Stimulated activated CD8-positive, alpha-beta memory T cell treated with anti-CD3 and anti-CD28 coated beads, Interleukin-4, amount 100 ng/mL, for 1 hour (primary cell): ENCODE measurements at places on chromosomes 16 and 17.

DNA sequence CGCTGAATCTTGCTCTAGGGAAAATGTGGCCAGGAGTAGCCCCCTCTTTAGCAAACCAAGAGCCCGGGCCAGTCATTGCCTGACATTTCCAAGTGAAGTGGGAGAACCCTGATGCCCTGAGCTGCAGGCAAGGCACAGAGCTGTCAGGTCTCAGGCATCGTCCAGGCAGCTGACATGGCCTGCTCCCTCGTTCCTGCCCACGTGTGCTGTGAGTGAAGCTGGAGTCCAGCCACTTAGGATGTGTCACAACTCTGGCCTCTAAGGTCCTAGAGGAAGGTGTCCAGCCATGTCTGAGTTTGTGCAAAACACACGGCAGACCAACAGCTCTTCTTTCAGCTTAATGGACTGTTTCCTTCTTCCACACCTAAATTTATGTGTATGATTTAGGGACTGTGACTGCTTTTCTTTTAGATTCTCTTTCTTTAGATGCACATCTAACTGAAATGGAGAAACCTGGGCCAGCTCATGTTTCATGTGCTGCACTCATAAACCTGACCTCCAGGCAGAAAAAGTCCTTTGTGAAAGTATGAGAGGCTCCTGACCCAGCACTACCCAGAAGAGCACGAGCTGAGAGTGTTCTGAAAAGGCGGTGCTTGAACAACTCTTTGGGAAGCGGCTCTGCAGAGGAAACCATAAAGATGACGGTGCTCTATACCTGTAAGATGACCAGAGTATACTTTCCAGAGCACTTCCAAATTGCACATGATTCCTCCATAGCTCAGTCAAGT, 14.8 kb upstream of the LIMD2 start:
- DNase-seq: no peak

GRCh38 chr16:11188801-11189740, 66.9 kb downstream of the SOCS1 start:
- DNase-seq: no peak

GRCh38 chr17:16971458-16972338, at the start of gene TNFRSF13B:
Gene TNFRSF13B, minus strand, starts transcription at chr17:16972118. Its CDS starts 43 bp downstream, at chr17:16972075.
- no peak for DNase-seq

DNA sequence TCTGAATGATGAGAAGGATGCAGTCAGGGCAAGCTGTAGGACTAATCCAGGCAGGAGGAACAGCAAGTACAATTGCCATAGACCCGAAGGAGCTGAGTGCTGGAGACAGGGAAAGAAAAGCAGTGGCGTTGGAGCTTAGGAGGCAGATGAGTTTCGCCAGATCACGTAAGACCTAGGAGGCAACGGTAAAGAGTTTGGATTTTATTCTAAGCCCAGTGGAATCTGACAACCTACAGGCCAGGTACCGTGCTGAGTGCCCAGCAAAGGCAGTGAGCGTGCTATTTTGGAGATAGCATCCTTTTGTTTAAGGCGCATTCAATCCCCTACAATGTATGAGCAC, 1.2 kb downstream of the USP43 start:
- no peak for DNase-seq

- DNase-seq: no peak
These were observed 161.0 kb downstream of the CCDC182 start for GRCh38 chr17:57584050-57584551.

DNA sequence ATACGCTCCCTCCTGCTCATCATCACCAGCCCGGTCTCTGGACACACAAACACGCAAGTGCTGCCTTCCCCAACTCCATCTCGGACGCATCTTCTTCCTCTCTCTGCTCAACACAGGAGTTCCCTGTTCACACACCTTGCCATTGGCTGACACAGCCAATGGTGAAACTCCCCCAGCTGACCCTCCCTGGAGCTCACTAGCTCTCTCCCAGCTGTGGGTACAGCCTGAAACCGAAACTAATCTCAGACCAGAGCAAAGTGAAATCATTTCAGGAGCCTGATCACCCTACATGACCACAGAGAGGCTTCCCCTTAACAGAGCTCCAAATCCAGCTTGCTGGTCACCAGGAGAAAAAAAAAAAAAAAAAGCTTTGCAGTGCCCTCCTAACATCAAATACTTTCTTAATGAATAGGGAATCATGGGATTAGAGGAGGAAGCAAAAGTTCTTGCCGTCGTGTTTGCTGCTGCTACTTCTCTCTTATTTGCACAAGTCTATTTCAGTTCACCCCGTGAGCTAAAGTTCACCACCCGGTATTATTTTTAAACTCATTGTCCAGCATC, 8.3 kb downstream of the CUEDC1 start:
- peak; percentile 9 for DNase-seq

DNA sequence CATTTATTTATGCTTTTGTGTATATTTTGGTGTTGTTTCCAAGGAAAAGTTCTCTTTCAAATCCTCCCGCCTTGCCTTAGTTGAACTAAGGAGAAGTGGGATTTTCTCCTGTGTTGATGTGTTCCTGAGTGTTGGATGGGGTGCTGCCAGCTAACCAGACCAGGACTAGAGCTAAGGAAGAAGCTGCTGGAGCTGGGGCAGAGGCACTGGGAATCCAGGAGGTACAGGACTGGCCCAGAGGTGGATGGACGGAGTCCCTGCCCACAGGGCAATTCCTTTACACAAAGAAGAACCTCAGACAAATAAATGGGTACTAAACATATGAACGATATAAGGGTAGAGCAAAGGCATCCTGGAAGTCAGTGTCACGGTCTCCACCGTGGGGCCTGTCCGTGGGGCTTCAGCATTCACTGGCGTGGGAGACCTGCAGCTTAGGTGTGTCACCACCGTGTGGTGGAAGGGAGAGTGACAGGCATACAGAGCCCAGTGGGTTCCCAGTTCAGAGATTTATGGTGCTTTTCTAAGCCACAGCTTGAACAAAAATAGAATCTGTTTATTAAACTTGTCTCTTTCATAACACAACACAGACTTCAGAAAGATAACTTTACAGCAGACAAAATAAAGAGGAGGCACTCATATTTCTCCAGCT, 270.7 kb downstream of the NTN1 start:
- DNase-seq: no peak

- DNase-seq: peak; percentile 55
These were observed at the start of gene STX8 for GRCh38 chr17:9575381-9576101. Gene STX8, minus strand, starts transcription at chr17:9575820. Its CDS starts 12 bp downstream, at chr17:9575808.

- DNase-seq: no peak
These were observed 36.4 kb downstream of the SNX20 start for GRCh38 chr16:50644729-50645128.

- no peak for DNase-seq
These were observed 68.8 kb downstream of the MRC2 start for GRCh38 chr17:62696256-62696655.

DNA sequence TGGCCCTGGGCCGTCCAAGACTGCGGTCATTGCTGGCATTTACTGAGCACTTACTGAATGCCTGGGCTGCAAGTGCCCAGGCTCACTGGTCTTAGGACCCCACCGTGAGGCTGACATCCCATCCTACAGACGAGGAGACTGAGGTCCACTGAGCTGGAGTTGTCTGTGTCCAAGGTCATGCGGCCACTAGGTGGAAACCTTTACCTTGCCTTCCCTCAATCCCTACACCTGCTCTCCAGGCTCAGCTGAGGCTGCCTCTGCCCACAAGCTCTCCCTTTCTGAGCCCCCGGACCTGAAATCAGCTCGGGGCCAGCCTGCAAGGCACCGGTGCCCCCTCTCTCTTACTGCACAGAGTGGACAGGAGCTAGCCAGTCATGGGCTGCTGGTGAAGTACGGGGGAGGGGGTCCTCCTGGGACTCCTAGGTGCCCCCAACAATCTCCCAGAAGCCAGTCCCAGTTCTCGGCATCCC, 1.5 kb downstream of the CASKIN1 start:
- DNase-seq: no peak

- no peak for DNase-seq
These were observed 36.1 kb downstream of the HIC1 start for GRCh38 chr17:2090804-2091534.

GRCh38 chr17:68634345-68634876, 33.2 kb upstream of the FAM20A start:
- DNase-seq: no peak

DNA sequence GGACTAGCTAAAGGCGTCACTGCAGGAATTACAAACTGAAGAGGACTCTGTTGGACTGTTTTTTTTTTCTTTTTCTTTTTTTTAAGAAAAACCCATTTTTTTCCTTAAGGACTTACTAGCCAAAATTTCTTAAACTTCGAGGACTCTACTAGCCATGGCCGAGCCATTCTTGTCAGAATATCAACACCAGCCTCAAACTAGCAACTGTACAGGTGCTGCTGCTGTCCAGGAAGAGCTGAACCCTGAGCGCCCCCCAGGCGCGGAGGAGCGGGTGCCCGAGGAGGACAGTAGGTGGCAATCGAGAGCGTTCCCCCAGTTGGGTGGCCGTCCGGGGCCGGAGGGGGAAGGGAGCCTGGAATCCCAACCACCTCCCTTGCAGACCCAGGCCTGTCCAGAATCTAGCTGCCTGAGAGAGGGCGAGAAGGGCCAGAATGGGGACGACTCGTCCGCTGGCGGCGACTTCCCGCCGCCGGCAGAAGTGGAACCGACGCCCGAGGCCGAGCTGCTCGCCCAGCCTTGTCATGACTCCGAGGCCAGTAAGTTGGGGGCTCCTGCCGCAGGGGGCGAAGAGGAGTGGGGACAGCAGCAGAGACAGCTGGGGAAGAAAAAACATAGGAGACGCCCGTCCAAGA, 878 bp downstream of the HEXIM1 start:
- peak; percentile 61 for DNase-seq

- no peak for DNase-seq
These were observed 35.3 kb downstream of the MRTFB start for GRCh38 chr16:14106457-14106856.

DNA sequence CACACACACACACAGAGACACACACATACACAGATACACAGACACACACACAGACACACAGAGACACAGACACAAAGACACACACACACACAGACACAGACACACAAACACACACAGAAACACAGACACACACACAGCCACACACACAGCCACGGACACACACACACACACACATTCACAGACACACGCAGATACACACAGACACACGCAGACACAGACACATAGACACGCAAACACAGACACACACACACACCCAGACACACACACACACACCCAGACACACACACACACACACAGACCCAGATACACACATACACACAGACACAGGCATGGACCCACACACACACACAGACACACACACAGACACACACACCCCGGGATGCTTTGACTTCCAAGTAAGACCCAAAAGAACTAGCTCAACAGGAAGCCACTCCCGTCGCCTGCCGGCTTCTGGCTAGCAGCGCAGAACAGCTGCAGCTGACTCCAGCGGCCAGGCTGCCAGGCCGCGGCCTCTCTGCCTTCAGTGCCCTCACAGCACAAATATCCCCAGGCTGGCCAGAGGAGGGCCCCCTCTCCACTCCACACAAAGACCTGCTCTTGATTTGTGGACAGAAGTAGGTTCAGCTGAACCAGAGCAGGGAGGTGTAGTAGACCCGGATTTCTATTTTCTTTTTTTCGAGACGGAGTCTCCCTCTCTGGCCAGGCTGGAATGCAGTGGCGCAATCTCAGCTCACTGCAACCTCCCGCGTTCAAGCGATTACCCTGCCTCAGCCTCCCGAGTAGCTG, 6.0 kb upstream of the CHRNE start:
- peak; percentile 46 for DNase-seq

DNA sequence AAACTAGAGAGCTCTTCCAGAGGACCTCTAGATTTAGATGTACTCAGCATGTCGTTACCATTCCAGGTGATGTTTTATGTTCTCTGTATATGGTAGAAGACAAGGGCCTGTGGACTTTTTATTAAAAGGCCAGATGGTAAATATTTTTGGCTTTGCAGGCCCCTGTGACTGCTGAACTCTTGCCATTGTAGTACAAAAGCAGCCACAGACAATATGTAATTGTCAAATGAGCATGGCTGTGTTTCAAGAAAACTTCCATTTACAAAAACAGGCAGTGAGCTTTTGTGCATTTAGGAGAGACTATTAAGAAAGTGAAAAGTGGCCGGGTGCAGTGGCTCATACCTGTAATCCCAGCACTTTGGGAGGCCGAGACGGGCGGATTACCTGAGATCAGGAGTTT, 4.6 kb downstream of the NIP7 start:
- DNase-seq: no peak

GRCh38 chr17:67474081-67474661, 97.1 kb downstream of the PITPNC1 start:
- no peak for DNase-seq
